ENCODE measurements at places on chromosomes 13 and 19. TPM values are rescaled to one million over a fixed set of nuclear protein-coding genes. Genes with fewer than 3 reads are reported as not detected.

The NXNL1 gene
- total RNA-seq: not detected

The IGFL4 gene
- total RNA-seq: not detected

GRCh38 chr19:37329686-37330085 is 41.2 kb upstream of the ZNF527 start:
- DNase-seq: no peak

DNA sequence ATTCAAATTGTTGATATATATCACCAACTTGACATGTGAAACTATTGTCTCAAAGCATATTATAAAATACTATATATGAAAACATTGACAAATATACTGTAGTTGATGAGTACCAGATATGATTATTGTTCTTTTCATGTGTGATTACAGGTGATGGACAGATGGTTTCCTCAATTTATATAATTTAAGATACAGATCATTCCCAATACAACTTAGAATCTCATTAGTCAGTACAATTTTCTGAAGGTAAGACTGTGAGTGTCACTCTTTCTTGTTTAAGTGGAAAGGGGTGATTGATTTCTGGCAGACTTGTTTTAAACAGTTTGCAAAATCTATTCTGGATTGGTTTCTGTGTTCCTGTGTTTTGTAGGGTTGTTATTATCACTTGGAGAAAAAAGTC is 498.8 kb downstream of the IRS2 start:
- no peak for DNase-seq

GRCh38 chr19:38912600-38913514 is 871 bp upstream of the CCER2 start:
- no peak for DNase-seq

DNA sequence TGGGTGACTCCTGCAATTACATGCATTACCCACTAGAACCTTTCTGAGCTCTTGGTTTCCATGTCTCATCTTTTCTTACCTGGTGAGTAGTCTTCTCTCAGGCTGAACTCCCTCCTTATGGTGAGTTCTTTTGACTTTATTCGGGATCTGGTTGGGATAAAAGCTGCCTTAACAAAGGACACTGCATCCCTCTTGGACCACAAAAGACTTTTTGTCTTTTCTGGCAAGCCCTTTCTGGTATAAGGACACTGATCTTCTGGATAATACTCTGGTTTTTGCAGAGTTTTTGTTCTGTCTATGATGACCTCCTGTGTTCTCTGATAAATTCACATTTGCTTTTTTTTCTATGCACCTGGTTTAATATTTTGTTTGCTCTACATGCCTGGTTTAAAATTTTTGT is 66.7 kb downstream of the SLITRK1 start:
- no peak for DNase-seq

DNA sequence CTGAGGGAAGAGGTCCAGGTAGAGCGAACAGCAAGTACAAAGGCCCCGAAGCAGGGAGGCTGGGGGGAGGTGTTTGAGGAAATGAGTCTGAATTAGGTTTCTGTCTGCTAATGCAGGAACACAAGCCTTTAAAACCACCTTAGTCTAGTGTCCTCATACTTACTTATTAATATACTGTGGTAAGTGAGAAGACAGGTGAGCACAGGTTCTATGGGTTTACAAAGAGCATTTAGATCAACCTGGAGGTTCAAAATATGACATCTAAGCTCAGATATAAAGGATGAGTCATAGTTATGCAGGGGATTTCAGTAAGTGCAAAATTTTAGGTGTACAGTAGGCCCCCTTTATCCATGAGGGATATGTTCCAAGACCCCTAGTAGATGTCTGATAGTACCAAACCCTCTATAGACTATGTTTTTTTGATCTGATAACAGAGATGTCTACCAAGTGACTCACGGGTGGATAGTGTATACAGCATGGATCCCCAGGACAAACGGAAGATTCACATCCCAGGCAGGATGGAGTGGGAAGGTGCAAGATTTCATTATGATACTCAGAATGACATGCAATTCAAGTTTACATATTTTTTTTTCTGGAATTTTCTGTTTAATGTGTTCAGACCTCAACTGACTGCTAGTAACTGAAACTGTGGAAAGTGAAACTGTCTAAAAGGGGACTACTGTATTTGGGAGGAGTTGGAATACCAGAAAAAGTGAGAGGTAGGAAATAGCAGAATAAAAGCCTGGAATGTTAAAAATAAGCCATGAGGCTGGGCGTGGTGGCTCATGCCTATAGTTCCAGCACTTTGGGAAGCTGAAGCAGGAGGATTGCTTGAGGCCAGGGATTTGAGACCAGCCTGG is 18.2 kb upstream of the MED4 start:
- no peak for DNase-seq

GRCh38 chr13:40969169-40969901 is 49.8 kb downstream of the ELF1 start:
- peak; percentile 55 for DNase-seq

DNA sequence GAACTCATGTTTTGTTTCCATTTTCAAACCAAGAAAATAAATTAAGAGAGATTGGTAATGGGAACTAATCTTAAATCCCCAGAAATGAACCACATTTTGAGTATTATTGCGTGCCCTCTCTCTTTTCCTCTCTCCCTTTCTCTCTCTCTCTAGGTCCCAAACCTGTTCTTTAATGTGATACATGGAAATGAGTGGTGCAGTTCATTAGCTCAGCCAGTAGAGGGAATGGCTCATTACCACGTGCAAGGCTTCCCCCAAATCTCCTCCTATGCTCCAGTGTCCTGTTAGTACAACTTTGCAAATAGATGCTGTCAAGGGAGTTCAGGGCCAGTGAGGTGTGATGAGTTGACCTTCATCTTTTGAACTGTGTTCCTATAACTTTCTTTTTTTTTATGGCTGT is 178.4 kb downstream of the FGF9 start:
- DNase-seq: peak; percentile 31

GRCh38 chr19:37172368-37173366 is at the start of gene ZNF585A:
ZNF585A (minus strand) TSS chr19:37172695; CDS start chr19:37169910, 2,785 bp downstream.
- peak; percentile 92 for DNase-seq

DNA sequence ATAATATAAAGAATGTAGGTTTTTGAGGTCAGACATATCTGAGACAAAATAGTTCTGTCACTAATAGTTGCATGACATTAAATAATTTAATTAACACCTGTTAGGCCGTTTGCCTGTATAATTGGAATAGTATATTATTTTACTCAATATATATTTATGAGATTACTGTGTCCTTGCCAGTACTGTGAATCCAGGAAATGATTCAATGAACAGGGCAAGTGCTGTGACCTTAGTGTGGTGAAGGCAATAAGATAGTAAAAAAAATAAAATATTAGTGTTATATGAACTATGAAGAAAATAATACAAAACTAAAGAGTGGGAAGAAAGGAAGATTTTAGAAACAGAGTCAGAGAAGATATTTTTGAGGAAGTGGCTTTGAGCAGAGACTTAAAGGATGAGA is 403.7 kb downstream of the PCDH9 start:
- DNase-seq: no peak

- DNase-seq: no peak
Measured at GRCh38 chr13:76164290-76164689, 528.2 kb downstream of the LMO7 start.

DNA sequence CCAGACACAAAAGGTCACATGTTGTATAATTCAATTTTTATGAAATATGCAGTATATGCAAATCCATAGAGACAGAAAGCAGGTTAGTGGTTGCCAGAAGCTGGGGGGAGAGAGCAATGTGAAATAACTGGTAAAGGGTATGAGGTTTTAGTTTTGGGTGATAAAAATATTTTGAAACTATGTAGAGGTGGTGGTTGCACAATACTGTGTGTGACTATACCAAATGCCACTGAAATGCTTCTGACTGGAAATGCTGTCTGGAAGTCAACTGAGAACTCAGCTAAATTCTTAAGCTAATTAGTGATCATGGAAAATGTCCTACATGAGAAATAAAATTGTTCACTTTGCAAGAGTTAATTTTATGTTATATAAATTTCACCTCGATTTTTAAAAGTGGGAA is 65.3 kb upstream of the RXFP2 start:
- DNase-seq: no peak

DNA sequence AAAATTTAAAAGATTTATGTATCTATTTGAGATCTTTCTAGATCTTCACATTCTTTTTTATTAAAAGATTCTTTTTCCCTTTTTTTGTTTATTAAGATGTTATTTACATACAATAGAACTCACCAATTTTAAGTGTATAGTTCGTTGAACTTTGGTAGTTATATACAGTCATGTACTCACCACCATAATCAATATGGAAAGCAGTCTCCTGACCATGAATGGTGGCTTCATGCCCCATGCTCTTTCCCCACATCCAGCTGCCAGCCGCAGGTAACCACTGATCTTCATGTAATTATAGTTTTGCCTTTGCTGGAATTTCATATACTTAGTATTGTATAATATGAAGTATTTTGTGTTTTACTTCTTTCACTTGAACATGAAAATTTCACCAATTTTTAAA is 20.6 kb upstream of the GPR183 start:
- DNase-seq: no peak

GRCh38 chr13:24119626-24120508 is 40.7 kb upstream of the SPATA13 start:
- DNase-seq: no peak
